ENCODE measurements at places on chromosomes 7 and 10.

DNA sequence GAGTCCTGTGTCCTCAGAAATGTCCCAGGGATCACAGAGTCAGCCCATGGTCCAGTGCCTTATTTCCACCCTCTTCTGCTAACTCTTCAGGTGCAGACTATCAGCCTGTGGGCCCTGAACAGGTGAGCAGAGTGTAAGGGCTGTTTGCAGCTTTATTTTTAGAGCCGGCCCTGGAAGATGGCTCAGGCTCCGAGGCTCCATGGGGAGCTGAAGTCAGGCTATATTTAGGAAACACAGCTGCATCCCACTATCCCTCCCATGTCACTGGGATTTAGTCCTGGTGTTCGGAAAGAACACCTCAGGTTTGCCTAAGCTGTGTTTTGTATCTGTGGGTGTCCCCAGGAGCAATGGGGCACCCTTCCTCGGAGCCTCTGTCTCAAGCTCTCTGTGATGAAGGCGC is 126.9 kb downstream of the RPS24 start:
- no peak for DNase-seq

- no peak for DNase-seq
These were observed 70.8 kb downstream of the TCF7L2 start for GRCh38 chr10:113020838-113021237.

GRCh38 chr7:2873146-2873545 is 29.0 kb upstream of the GNA12 start:
- DNase-seq, result no peak

GRCh38 chr7:31640381-31640780 is 46.6 kb upstream of the PPP1R17 start:
- no peak for DNase-seq

DNA sequence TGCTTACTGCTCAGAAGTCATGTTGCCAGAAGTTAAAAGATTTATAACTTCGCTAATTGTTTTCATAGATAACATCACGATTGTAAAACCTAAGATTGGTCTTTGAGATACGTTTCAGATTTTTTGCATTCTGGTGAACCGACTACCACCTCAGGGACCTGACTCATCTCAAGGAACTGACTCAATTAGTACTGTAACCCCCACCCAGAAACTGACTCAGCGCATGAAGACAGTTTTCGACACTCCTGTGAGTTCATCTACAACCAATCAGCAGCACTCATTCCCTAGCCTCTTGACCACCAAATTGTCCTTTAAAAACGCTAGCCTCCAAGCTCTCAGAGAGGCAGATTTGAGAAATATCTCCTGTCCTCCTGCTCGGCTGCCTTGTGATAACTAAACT is 72.3 kb downstream of the ELMO1 start:
- DNase-seq, result no peak

DNA sequence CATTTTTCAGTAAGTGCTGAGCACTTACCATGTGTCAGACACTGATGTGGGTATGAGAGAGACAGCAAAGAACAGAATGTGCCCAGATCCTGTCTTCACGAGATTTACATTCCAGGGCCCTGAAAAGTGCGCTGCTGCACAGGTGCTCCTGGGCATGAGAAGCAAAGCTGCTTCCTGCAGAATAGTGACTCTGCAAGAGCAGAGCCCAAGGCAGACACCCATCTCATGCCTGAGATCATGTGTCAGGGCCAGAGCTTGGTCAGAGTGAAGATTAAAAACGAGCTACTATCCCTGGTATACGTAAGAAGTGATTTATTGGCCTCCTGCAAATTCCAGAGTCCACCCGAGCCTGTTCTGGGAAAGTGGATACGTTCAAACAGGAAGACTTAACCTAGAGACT is 824.4 kb downstream of the GRID1 start:
- DNase-seq, result no peak

DNA sequence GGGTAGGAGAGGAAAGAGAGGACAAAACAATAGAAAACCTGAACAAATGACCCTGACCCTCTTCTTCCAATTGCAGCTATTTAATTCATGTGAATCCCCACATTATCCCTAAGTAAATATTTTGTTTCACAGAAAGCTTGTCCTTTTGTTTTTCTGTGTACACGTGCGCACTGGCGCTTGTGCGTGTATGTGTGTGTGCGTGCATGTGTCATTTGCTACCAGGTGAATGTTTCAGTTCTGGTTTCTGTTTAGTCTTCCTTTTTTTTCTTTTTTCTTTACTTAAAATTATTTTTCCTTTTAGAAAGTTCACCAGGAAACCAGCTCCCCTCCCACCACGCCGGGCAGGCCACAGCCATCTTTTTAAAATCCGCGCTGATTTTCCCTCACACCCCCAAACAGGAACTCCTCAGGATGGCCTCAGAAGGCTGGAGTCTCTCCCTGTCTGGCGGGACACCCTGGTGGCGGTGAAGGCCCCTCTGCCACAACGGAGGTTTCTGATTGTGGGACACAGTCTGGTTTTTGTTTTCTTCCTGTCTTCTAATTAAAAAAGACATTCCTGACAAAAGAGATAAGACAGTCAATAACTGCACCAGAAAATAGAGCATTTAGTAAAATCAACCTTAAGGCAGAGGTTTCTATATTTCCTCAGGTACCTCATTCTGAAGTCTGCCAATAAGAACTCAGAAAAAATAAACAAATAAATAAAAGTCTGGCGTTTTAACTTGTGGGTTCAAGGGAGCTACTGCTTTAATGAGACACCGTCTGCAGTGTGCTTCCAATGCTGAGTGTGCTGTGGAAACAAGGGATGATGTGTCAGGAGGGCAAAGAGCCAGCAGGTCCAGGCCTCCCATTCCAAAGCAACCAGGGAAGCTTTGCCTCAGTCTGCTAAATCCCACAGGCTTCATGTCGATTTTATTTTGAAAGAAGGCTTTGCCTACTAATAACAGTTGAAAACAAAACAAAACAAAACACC is 17.4 kb downstream of the IRF5 start:
- DNase-seq, result no peak

- no peak for DNase-seq
These were observed 8.3 kb downstream of the XPNPEP1 start for GRCh38 chr10:109914966-109915365.

DNA sequence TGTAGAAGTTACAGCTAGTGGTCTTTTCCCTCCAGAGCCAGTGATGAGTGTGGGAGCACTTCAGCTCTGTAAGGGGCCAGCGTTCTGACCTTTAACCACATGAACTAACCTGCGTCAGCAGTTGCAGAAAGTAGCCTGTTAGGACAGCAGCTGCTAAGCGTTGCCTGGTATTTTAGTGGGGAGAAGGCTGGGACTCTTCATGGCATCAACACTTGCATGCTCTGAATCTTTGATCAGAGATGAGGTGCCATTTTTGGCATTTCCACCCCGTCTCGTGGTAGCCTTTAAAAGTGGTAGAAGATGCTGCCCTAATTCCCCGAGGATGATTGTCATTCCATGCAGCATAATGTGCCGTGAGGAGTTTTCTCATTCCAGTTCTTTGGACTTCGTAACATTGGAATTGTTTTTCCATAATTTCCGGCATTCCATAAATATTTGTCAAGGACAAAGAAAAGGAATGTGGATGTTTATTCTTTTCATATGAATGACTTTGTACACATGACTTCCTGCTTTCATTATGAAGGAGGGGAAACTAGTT is 92.2 kb downstream of the AVL9 start:
- DNase-seq, result no peak

GRCh38 chr10:121305066-121305465 is 293.2 kb downstream of the FGFR2 start:
- no peak for DNase-seq

GRCh38 chr10:51608211-51608610 is 91.2 kb downstream of the CSTF2T start:
- no peak for DNase-seq

- no peak for DNase-seq
These were observed 19.4 kb upstream of the SRGN start for GRCh38 chr10:69068549-69068948.

- no peak for DNase-seq
These were observed 341.1 kb downstream of the FRMD4A start for GRCh38 chr10:13989616-13990015.

GRCh38 chr7:94382132-94382531 is 12.6 kb upstream of the COL1A2 start:
- no peak for DNase-seq

GRCh38 chr10:70459774-70460490 is 18.5 kb upstream of the NODAL start:
- DNase-seq, result no peak

- DNase-seq, result no peak
These were observed 241.9 kb upstream of the SP8 start for GRCh38 chr7:21028599-21028998.

- peak; percentile 21 for DNase-seq
These were observed 26.6 kb upstream of the ASCC1 start for GRCh38 chr10:72242675-72243074.

GRCh38 chr7:66114743-66115649 is at the start of gene CRCP:
CRCP (plus strand) TSS chr7:66114847; CDS start chr7:66114963, 116 bp downstream.
- peak; percentile 72 for DNase-seq

GRCh38 chr7:2209961-2210323 is 22.8 kb downstream of the MAD1L1 start:
- DNase-seq, result no peak

- no peak for DNase-seq
These were observed 3.5 kb upstream of the CCDC6 start for GRCh38 chr10:59909815-59910214.

GRCh38 chr10:47307381-47307780 is 7.4 kb downstream of the GDF10 start:
- DNase-seq, result no peak

- DNase-seq, result no peak
These were observed 125.1 kb downstream of the TRRAP start for GRCh38 chr7:99003419-99003818.

- DNase-seq, result peak; percentile 59
These were observed 32.5 kb downstream of the OGDH start for GRCh38 chr7:44638611-44639557.

DNA sequence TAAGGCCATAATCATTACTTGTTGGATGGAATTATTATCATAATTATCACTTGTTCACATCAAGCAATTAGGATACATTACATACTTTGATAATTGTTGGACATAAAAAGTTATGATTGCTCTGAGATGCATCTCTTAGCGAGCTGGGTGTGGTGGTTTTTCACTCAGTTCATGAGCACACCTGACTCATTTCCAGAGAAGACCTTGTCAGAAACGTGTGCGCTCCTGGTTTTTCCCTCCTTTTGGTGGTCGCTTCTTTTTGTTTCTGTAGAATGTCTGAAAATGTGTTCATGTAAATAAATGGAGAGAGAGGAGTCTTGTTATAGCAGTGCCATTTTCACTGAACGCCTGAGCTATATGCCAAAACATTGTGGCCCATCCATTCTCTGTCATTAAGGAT is 141.3 kb downstream of the PAXIP1 start:
- DNase-seq, result no peak

DNA sequence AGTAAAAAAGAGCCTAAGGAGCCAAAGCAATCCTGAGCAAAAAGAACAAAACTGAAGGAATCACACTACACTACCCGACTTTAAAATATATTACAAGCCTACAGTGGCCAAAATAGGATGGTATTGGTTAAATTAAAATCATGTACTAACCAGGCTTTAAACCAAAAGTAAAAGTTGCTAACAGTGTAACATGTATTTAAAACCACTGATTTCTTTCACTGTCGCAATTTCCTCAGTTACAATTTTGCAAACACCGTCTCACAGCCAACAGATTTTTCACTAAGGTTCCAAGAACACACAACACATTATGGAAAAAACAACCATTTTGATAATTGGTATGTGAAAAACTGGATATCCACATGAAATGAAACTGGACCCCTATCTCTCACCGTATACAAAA is 74.0 kb downstream of the JMJD1C start:
- no peak for DNase-seq

GRCh38 chr7:1455955-1456354 is 3.3 kb downstream of the MICALL2 start:
- DNase-seq, result no peak

DNA sequence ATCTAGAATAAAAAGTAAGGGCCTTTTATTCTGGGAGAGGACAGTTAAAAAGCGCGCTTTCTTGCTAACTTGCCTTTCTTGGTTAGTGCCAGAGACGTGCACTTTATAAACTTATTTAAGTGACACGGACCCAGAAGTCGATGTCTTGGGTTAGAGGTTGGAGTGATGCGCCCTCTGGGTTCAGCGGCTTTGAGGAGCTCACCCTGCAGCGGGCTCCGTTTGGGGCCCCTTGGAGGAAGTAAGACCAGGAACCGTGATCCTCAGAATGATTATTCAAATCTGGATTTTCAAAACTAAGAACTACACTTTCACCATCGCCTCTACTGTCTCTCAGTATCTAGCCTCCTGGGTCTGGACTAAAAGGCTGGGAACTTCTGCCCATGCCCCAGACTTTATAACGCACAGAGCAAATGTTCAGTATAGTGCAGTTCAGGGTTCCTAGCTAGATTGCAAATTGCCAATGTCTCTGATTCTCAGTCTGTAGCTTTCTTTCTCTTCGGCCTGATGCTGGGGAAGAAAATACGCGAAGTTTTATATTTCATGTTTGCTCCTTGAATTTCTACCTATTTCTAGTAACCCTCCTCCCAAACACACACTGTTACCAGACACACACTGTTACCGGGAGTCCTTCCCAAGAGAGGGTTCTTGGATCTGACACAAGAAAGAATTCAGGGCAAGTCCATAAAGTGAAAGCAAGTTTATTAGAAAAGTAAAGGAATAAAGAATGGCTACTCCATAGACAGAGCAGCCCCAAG is 18.6 kb upstream of the SMO start:
- peak; percentile 5 for DNase-seq

DNA sequence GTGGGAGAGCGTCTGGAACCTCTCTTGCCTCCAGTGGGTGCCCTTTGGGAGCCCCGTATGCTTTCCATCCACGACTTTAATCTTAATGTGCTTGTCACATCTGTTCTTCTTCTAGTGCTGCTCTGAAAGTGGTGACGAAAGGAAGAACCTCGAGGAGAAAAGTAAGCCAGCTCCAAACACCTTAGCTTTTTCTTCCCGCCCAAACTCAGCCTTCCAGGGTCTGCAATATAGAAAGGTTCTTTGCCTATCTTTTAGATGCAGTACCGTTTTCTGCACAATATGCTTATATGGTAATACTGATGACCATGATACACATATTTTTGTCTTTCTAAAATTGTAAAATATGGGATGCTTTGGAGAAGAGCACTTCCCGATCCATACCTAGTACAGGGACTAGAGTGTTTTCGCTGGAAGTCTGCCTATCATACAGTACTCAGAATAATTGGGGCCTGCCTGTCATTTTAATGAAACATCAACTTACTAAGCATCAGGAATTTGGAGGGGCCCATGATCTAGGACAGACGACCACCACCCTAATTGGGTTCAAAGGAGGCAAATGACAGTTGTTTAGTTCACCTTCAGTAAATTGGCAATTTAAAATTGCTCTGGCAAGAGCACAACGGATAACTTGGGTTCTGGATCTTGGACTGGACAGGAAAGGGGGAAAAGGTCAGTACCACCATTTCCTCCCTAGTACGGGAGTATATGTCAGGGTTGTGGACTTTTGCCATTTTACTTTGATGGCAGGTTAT is 884 bp downstream of the RINT1 start:
- no peak for DNase-seq

GRCh38 chr7:149333321-149333717 is 71.3 kb downstream of the ZNF783 start:
- no peak for DNase-seq

GRCh38 chr10:3534433-3534832 is 250.6 kb downstream of the KLF6 start:
- DNase-seq, result no peak

Data from CMK (cell line).